ENCODE measurements at places on chromosomes 5 and 9. TPM values are rescaled to one million over a fixed set of nuclear protein-coding genes. Genes with fewer than 3 reads are reported as not detected.

Gene CFAP90
- total RNA-seq: not detected

Gene SLCO6A1
- total RNA-seq: not detected

GRCh38 chr5:143106174-143106573 is 297.3 kb downstream of the NR3C1 start:
- H3K27me3 ChIP-seq: no peaks in the 10 kb centered on the region
- peak; percentile 79 for DNase-seq
- no peaks in the 10 kb centered on the region for H3K4me1 ChIP-seq
- H3K36me3 ChIP-seq: no peaks in the 10 kb centered on the region
- H3K4me3 ChIP-seq: no peak overlapping the region

DNA sequence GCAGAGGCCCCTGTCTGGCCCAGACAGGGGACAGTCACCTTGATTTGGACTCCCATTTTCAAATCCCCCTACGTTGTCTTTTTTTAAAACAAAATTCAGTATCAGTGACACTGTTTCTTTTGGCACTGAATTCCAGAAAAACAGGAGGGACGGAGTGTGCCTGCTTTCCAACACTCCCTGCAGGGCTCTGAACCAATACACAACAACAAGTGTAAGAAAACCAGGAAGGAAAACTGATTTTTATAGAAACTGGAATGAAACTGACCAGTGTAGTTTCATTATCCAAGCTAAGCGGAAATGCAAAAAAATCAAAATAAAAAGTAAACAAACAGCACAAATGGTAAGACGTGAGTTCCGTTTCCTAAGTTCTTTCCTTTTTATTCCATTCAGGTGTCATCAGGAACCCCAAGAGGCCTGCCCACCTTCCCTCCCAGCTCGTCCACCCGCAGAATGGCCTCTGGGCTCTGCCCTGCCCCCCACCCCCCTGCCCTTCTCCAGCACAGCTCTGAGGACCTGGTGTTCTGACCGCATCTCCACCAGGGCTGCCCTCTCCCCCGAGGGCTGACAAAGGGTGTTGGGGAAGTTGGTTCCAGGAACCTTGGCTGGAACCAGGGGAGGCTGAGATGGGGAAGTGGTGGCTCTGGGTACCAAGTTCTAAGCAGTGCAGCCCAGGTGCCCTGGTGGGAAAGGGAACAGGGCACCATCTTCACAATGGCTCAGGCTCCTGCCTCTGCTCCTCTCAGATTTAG is 73.6 kb downstream of the PSD2 start:
- no peak overlapping the region for H3K4me3 ChIP-seq
- DNase-seq: no peak
- H3K36me3 ChIP-seq: no peaks in the 10 kb centered on the region
- H3K4me1 ChIP-seq: no peaks in the 10 kb centered on the region
- H3K27me3 ChIP-seq: peaks cover 12% of the 10 kb centered on the region

DNA sequence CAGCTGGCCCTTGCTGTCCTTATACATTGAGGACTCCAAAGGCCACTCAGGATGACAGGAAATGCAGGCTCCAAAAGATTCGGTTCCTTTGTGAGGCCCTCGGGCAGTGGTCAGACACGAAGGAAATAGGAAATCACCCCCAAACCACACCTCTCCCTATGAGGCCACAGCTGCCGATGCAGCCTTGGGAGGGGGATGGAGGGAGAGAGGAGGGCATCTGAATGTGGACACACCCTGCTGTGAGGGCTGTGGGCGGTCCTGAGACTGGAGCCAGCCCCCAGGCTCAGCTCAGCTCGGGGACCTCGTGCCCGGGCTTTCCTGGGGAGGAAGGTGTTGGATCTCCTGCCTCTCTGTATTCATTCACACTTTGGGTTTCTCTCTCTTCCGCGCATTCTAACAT is 2.7 kb upstream of the CLPTM1L start:
- H3K4me3 ChIP-seq: no peak overlapping the region
- DNase-seq: no peak
- no peaks in the 10 kb centered on the region for H3K27me3 ChIP-seq
- H3K4me1 ChIP-seq: peaks cover 9% of the 10 kb centered on the region

Gene GPR150
- 0.31 TPM for total RNA-seq

GRCh38 chr9:522658-523057 is 308.0 kb downstream of the DOCK8 start:
- H3K27ac ChIP-seq: no peak overlapping the region
- H3K4me3 ChIP-seq: no peak overlapping the region
- DNase-seq: no peak
- no peaks in the 10 kb centered on the region for H3K36me3 ChIP-seq
- H3K4me1 ChIP-seq: no peaks in the 10 kb centered on the region

Gene CCNI2
- 0.53 TPM for total RNA-seq

Gene CDX1
- not detected for total RNA-seq

Gene GPR151
- not detected for total RNA-seq

Gene GABRA6
- total RNA-seq: not detected

Gene TOR4A
- 48.0 TPM for total RNA-seq

- H3K27ac ChIP-seq: no peak overlapping the region
- no peak for DNase-seq
- H3K4me3 ChIP-seq: no peak overlapping the region
- H3K4me1 ChIP-seq: no peaks in the 10 kb centered on the region
- no peaks in the 10 kb centered on the region for H3K36me3 ChIP-seq
These were observed 403.9 kb downstream of the ZSWIM6 start for GRCh38 chr5:61735995-61736394.

GRCh38 chr9:33414268-33414667 is 11.9 kb upstream of the AQP7 start:
- H3K4me1 ChIP-seq: no peaks in the 10 kb centered on the region
- no peak for DNase-seq
- H3K27ac ChIP-seq: no peak overlapping the region

DNA sequence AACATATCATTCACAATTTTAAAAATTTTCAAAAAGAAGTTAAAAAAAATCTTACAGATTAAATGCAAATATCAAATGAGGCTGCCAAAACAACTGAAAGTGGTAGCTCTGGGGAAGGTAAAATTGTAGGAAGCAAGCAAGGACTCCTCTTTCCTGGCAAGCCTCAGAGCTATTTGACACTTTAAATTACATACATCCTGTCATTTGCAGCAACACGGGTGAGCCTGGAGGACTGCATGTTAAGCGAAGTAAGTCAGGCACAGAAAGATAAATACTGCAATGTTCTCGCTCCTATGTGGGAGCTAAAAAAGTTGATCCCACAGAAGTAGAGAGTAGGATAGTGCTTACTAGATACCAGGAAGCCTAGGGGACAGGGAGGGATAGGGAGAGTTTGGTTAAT is 58.0 kb downstream of the LPAR1 start:
- no peak overlapping the region for H3K4me3 ChIP-seq
- no peaks in the 10 kb centered on the region for H3K27me3 ChIP-seq
- no peak for DNase-seq
- H3K36me3 ChIP-seq: no peaks in the 10 kb centered on the region

- H3K27me3 ChIP-seq: no peaks in the 10 kb centered on the region
- no peak overlapping the region for H3K27ac ChIP-seq
- no peak for DNase-seq
- H3K4me1 ChIP-seq: peaks cover 13% of the 10 kb centered on the region
- no peaks in the 10 kb centered on the region for H3K36me3 ChIP-seq
- no peak overlapping the region for H3K4me3 ChIP-seq
These were observed 11.3 kb downstream of the TMEM250 start for GRCh38 chr9:136107155-136107952.

DNA sequence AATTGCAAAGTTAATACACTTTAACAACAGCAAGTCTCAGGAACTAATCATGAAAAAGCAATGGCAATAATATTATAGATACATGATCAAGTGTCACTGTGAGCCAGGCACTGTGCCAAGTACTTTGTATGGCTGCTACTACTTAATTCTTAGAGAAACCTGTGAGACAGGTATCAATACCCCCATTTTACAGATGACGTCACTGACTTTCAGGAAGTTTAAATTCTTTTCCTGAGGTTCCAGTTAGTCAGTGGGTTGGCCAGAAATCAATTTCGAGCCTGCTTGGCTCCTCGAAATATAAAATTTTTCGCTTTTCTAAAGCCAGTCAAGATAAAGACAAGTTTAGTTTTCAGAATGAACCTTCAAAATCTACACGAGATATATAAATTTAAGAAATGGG is 130.3 kb downstream of the SLC12A2 start:
- H3K27me3 ChIP-seq: no peaks in the 10 kb centered on the region
- H3K4me1 ChIP-seq: no peaks in the 10 kb centered on the region
- H3K27ac ChIP-seq: no peak overlapping the region
- H3K4me3 ChIP-seq: no peak overlapping the region

Gene CHD1
- 48.9 TPM for total RNA-seq

GRCh38 chr5:134851307-134851923 is 5.6 kb downstream of the C5orf24 start:
- no peaks in the 10 kb centered on the region for H3K27me3 ChIP-seq
- H3K36me3 ChIP-seq: peaks cover 6% of the 10 kb centered on the region
- H3K27ac ChIP-seq: no peak overlapping the region
- DNase-seq: peak; percentile 29

GRCh38 chr5:116013207-116013785 is 19.0 kb upstream of the ARL14EPL start:
- H3K4me1 ChIP-seq: no peaks in the 10 kb centered on the region
- DNase-seq: no peak
- no peaks in the 10 kb centered on the region for H3K36me3 ChIP-seq
- H3K4me3 ChIP-seq: no peak overlapping the region
- H3K27ac ChIP-seq: no peak overlapping the region

- no peak overlapping the region for H3K4me3 ChIP-seq
- no peaks in the 10 kb centered on the region for H3K27me3 ChIP-seq
- H3K27ac ChIP-seq: no peak overlapping the region
- H3K4me1 ChIP-seq: peaks cover 13% of the 10 kb centered on the region
These were observed 3.9 kb upstream of the MEF2C start for GRCh38 chr5:88886746-88887341.

GRCh38 chr5:176492431-176492830 is 44.2 kb downstream of the FAF2 start:
- H3K27me3 ChIP-seq: no peaks in the 10 kb centered on the region
- no peak overlapping the region for H3K27ac ChIP-seq
- H3K36me3 ChIP-seq: peaks cover 22% of the 10 kb centered on the region

DNA sequence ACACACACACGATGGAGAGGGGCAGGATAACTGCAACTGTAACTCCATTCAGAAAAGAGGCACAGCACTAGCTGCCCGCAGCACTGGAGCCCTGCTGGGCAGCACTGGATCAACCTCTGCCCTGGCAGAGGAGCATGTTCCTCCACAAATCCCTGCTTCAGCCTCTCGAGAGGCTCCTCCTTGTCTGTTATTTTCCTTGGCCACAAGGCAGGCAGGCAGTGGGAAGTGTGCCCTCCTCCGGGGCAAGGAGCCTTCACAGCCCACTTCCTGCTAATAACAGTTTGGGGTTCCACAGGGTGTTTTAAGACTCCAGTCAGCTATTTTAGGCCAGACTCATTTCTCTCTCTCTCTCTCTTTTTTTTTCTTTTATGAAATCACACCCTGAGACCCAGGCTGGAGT is 11.8 kb downstream of the FXN start:
- H3K27me3 ChIP-seq: no peaks in the 10 kb centered on the region
- H3K36me3 ChIP-seq: no peaks in the 10 kb centered on the region
- no peak overlapping the region for H3K4me3 ChIP-seq
- H3K4me1 ChIP-seq: peaks cover 6% of the 10 kb centered on the region
- no peak overlapping the region for H3K27ac ChIP-seq
- peak; percentile 25 for DNase-seq

- no peaks in the 10 kb centered on the region for H3K27me3 ChIP-seq
- H3K4me1 ChIP-seq: no peaks in the 10 kb centered on the region
- no peak overlapping the region for H3K27ac ChIP-seq
- no peak overlapping the region for H3K4me3 ChIP-seq
- H3K36me3 ChIP-seq: no peaks in the 10 kb centered on the region
These were observed 48.6 kb downstream of the HRH2 start for GRCh38 chr5:175706499-175706898.

GRCh38 chr9:134748591-134748990 is 107.0 kb downstream of the COL5A1 start:
- H3K4me3 ChIP-seq: no peak overlapping the region
- no peak overlapping the region for H3K27ac ChIP-seq
- no peaks in the 10 kb centered on the region for H3K27me3 ChIP-seq
- H3K4me1 ChIP-seq: no peaks in the 10 kb centered on the region
- DNase-seq: no peak

GRCh38 chr5:143056792-143057579 is 286.8 kb downstream of the ARHGAP26 start:
- peaks cover 67% of the 10 kb centered on the region for H3K4me1 ChIP-seq
- H3K27me3 ChIP-seq: no peaks in the 10 kb centered on the region
- DNase-seq: no peak

GRCh38 chr5:131210151-131210510 is 39.4 kb downstream of the LYRM7 start:
- H3K27me3 ChIP-seq: no peaks in the 10 kb centered on the region
- H3K27ac ChIP-seq: no peak overlapping the region
- no peaks in the 10 kb centered on the region for H3K36me3 ChIP-seq
- H3K4me1 ChIP-seq: no peaks in the 10 kb centered on the region

Gene FSTL4
- total RNA-seq: 0.07 TPM

DNA sequence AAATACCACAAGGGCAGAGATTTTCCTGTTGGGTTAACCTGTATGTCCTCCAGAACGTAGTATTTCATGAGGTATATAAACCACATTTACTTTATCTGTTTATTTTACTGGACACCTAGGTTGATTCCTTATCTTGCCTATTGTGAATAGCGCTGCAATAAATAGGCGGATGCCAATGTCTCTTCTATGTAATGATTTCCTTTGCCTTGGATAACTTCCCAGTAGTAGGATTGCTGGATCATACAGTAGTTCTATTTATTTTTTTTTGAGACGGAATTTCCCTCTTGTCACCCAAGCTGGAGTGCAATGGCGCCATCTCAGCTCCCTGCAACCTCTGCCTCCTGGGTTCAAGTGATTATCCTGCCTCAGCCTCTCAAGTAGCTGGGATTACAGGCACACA is 15.6 kb upstream of the TUT7 start:
- no peak for DNase-seq
- no peaks in the 10 kb centered on the region for H3K36me3 ChIP-seq
- H3K4me1 ChIP-seq: no peaks in the 10 kb centered on the region
- no peaks in the 10 kb centered on the region for H3K27me3 ChIP-seq
- H3K4me3 ChIP-seq: no peak overlapping the region
- no peak overlapping the region for H3K27ac ChIP-seq

Gene ADGRD2
- total RNA-seq: not detected

Gene GLDC
- total RNA-seq: 2.6 TPM

GRCh38 chr9:114291064-114291474 is 31.8 kb upstream of the ORM1 start:
- H3K36me3 ChIP-seq: peaks cover 6% of the 10 kb centered on the region
- no peak overlapping the region for H3K4me3 ChIP-seq
- DNase-seq: peak; percentile 72

Gene CDH9
- not detected for total RNA-seq

DNA sequence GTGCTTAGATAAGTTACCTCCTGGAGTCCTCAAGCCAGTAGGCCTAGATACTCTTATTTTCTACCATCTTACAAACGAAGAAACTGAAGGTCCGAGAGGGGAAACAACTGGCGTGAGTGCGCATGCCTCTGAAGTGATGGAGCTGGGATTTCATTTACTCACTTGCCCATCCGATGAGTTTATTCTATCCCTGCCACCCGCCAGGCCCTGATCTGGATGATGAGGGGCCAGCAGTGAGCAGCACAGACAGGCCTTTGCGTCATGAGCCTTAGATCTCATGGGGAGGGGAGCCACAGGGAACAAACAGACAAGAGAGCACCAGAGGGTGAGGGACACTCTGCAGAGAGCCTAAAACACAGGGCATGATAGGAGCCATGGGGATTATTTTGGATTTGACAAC is 34.1 kb upstream of the SLC2A8 start:
- DNase-seq: no peak
- H3K36me3 ChIP-seq: no peaks in the 10 kb centered on the region
- H3K4me3 ChIP-seq: no peak overlapping the region
- H3K27ac ChIP-seq: no peak overlapping the region

- DNase-seq: peak; percentile 100
- peak within 1 kb of the TSS; percentile 26 for H3K4me3 ChIP-seq
- H3K27ac ChIP-seq: peak within 1 kb of the TSS; percentile 18
- peaks cover 4% of the 10 kb centered on the region for H3K36me3 ChIP-seq
- no peaks in the 10 kb centered on the region for H3K27me3 ChIP-seq
- peaks cover 8% of the 10 kb centered on the region for H3K4me1 ChIP-seq
These were observed at the start of gene DDX41 for GRCh38 chr5:177516601-177517568. Gene DDX41 (minus strand): TSS chr5:177516961. CDS start chr5:177516945, 16 bp downstream.
